ENCODE measurements at places on chromosomes 5 and 9.

- peak; percentile 28 for DNase-seq
These were observed 285.2 kb upstream of the SEMA6A start for GRCh38 chr5:116859666-116860320.

DNA sequence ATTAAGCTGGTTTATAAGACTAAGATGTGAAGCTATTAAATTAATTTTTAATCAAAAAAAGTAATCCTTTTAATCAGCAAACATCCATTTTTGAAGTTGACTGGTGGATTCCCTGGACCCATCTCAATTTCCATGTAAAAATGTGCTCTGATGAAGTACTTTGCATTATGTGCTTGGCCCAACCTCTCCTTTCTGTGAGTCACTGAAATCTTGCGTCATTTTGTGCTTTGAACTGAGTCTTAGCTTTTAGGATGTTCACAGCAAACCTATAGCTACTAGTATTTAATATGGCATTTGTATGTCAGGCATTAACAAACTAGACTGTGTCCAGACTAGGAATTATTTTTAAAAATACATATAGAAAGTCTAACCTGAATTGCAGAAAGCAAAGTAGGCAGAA lies 55.0 kb upstream of the CDH12 start:
- peak; percentile 37 for DNase-seq

DNA sequence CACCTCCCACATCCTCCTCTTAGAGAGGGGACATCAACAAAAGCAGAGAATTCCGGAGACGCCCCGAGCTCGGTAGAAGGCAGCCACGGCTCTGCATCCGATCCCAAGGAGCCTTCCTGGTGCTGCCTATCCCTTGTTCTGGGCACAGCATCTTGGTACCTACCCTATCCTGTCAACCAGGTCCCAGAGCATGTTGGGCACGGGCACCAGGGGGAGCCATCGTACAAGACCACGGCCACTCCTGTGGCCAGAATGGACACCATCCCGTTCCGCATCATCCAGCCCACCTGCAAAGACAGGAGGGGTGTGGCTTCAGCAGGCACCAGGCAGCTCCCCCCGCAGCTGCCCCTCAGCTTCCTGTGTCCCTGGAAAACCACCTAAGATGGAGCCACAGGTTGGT lies 62.7 kb upstream of the ZNF354A start:
- DNase-seq = no peak

GRCh38 chr9:113715086-113715485 lies 161.0 kb upstream of the ZNF618 start:
- DNase-seq = no peak

DNA sequence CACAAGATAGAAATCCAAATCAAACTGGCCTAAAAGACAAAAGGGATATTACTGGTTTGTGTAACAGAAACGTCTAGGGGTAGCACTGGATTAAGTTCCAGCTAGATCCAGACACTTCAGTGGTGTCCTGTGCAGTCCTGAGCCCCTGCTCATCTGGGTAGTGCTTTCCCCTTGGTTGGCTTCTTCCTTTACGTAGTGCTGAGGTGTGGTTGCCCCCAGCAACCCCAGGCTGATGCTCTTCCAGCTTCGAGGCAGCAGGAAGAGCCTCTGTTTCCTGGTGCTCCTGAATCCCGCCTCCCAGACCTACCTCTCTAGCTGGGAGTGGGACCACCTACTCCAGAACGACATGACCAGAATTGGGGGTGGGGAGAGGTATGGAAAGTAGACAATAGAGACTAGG lies 166.1 kb upstream of the ADRA1B start:
- no peak for DNase-seq

- peak; percentile 63 for DNase-seq
These were observed 477.0 kb upstream of the RGMB start for GRCh38 chr5:98296426-98296825.

- DNase-seq = no peak
These were observed 108.9 kb downstream of the MARCHF3 start for GRCh38 chr5:126921241-126922091.

DNA sequence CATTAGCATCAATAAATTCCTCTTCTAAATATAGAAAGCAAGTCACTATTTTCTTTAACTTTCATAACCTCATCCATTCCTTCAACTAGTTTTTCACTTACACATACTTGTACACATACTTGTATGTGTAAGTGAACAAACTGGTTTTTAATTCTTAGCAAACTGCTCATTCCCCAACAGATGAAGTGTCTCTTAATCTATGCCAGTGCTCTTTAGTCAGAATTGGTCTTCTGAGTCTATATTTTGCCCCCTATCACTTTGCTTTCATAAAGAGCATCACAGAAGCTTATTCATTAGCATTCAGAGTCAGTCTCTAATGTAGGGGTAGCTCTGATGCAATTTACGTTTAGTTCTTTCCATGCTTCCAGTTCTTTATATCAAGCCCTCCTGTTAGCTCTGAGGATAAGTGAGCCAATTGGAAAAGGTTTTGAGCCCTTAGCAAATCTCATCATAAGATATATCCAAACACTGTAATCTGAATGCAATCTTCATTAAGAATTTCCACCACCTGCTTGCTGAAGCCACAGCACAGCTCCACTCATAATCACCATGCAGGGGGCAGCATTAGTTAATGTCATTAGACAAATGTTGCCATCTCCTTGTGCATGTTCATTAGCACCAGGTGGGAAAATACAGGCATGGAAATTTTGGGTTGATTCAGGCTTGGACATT lies 178.5 kb upstream of the SLC24A2 start:
- no peak for DNase-seq

- DNase-seq = no peak
These were observed 365.1 kb upstream of the NUDT12 start for GRCh38 chr5:103927739-103928138.

- peak; percentile 75 for DNase-seq
These were observed 8.5 kb upstream of the DNAJC25 start for GRCh38 chr9:111622626-111623025.

- DNase-seq = no peak
These were observed 198.1 kb downstream of the GADD45G start for GRCh38 chr9:89802781-89803355.

- DNase-seq = no peak
These were observed 124.7 kb downstream of the TLE1 start for GRCh38 chr9:81564632-81565031.

- no peak for DNase-seq
These were observed 170.9 kb upstream of the TBCA start for GRCh38 chr5:77947041-77947428.

GRCh38 chr5:163913548-163913947 lies 408.1 kb downstream of the MAT2B start:
- peak; percentile 9 for DNase-seq

DNA sequence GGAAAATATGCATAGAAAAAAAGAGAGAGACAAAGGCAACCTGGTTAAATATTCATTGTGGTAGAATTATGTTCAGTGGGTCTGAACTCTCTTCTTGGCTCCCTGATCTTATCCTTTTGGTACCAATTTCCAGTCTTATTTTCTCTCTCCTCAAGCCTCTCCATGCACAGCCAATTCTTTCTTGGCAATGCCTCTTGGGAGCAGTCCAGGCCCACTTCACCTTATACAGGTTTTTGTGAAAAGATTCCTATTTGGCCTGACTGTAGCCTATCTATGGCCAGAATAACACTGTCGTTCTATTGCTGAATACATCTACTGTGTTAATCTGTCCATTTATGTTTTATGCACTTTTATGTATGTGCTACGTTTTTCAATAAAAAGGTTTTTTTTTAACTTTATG lies 2.7 kb downstream of the ELOVL7 start:
- DNase-seq = no peak

GRCh38 chr9:21801683-21802417 lies 586 bp upstream of the MTAP start:
- peak; percentile 88 for DNase-seq

DNA sequence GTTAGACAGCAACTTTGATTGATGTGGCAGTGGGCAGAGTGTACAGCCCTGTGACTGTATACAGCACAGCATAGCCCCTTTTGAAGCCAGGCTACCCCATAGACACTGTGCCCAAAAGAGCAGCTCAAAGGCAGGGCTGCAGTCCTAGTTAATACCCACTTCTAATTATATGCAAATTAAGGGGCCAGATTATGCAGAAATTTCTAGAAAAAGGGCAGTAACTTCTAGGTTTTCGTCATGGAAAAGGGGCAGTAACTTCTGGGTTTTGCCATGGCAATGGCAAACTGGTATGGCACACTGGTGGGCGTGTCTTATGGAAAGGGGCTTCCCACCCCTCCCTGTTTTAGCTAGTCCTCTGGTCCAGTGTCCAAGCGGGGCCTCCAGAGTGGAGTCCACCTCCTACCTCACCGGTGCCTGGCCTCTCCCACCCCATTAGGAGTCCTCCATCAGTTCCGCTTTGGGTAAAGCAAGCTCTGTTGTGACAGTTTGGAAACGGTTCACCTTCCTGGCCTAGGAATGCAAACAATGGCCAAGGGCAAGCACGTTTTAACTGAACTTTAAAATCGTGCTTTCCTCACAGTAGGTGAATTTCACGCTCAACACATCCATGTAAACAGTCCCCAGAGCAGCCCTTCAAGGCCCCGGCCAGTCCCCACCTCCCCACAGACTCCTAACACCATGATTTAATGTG lies 5.6 kb downstream of the ADAMTS13 start:
- no peak for DNase-seq

- DNase-seq = peak; percentile 52
These were observed 21.8 kb upstream of the ANKRD18A start for GRCh38 chr9:38641985-38642864.

GRCh38 chr9:74277532-74277931 lies 219.6 kb upstream of the RORB start:
- no peak for DNase-seq

GRCh38 chr5:167702014-167702413 lies 589.4 kb upstream of the WWC1 start:
- DNase-seq = no peak

DNA sequence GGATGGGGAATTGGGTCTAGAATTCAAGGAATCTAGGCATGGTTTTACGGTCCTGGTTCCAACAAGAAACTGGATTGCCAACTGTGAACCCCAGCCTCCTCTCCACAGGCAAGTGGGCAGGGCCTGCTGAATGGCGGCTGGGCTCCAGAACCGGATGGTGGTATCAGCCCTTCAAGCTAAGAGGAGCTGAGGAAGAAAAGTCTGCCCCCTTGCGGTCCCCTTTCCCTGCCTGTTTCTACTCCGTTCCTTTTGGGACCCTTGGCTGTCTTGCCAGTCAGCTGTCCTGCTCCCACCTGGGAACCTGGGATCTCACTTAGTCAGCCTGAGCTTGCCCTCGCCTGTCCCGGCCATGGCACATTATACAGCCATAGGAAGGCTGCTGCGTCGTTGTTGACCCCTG lies 234.4 kb upstream of the DAPK1 start:
- no peak for DNase-seq

DNA sequence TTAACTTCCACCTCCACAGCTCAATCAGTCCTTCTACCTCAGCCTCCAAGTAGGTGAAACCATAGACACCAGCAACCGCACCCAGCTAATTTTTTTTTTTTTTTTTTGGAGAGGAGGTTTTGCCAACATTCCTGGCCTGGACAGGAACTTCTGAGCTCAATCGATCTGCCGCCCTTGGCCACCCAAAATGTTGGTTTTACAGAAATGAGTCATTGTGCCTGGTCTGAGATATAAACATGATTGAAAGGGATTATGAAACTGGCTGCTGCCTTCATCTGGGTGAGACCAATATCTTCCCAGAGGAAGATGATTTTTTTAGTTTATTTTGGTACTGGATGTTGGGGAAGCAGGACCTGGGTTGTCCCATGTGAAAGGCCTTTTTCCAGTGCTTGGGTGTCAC lies 9.2 kb downstream of the TAF11L12 start:
- no peak for DNase-seq

DNA sequence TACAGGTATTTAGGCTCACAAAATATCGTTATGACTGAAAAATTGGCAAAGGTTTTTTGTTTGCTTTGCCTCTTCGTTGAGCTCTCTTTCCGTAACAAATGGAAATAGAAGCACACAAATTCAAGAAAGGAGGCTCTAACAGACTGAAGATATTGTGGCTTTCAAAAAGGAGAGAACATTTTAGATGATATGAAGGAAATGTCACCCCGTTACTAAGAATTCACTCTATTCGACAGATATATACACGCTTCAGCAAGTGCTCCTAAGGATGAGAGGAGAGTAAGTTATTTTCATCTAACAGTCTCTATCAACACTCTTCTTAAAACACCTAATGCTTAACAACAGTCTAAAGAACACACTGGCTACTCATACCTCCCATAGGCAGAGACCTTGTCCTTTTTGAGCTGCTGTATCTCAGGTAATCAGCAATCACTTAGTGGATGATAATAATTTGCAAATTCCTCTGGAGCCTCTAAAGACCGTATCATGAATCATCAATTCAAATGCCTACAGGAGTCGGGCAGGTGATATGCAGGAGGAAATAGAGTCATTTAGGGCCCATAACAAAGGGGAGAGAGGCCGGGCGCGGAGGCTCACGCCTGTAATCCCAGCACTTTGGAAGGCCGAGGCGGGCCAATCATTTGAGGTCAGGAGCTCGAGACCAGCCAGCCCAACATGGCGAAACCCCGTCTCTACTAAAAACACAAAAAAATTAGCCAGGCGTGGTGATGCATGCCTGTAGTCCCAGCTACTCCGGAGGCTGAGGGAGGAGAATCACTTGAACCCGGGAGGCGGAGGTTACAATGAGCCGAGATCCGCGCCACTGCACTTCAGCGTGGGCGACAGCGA lies 1.4 kb upstream of the HSDL2 start:
- DNase-seq = no peak

DNA sequence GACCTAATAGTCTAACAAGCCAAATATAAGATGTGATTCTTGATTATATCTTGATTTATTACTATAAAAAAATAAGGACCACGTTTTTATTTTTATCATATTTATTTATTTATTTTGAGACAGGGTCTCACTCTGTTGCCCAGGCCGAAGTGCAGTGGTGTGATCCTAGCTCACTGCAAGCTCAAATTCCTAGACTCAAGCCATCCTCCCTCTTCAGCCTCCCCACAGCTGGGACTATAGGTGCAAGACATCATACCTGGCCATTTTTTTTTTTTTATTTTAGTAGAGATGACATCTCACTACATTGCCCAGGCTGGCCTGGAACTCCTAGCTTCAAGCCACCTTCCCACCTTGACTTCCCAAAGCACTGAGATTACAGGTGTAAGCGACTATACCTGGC lies 61.0 kb upstream of the LARP1 start:
- no peak for DNase-seq

DNA sequence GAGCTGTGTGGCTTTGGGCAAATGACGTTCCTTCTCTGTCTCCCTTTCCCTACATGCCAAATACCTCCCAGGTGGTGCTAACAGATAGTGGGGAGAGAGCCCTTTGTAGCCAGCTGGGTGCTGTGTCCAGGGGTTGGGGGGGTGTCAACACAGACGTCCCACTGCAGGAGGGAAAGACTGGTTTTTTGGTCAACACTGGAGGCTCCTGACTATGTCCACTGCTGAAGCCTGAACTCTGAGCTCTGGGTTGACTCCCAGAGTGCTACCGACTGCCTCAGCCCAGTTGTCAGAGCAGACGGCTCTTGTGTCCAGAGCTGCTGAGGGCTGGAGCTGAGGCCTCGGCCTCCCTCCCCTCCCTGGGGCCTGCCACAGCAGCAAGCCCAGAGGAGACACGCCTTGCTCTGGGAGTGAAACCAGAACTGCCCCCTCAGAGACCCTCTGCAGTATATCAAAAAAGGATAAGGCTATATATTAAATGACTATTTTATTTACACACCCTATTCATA lies 14.8 kb upstream of the SLC25A51 start:
- DNase-seq = no peak

GRCh38 chr9:135522137-135522877 lies 1.1 kb downstream of the LCN1 start:
- no peak for DNase-seq

GRCh38 chr9:26234865-26235264 lies 556.6 kb upstream of the TUSC1 start:
- DNase-seq = no peak

GRCh38 chr5:10593531-10594181 lies 29.8 kb downstream of the ANKRD33B start:
- no peak for DNase-seq

Measured in fibroblast of villous mesenchyme (primary cell).